Right ventricle myocardium superior (tissue), 1 donor: ENCODE measurements at places on chromosomes 2 and 18. TPM values are rescaled to one million over a fixed set of nuclear protein-coding genes. Genes with fewer than 3 reads are reported as not detected.

DNA sequence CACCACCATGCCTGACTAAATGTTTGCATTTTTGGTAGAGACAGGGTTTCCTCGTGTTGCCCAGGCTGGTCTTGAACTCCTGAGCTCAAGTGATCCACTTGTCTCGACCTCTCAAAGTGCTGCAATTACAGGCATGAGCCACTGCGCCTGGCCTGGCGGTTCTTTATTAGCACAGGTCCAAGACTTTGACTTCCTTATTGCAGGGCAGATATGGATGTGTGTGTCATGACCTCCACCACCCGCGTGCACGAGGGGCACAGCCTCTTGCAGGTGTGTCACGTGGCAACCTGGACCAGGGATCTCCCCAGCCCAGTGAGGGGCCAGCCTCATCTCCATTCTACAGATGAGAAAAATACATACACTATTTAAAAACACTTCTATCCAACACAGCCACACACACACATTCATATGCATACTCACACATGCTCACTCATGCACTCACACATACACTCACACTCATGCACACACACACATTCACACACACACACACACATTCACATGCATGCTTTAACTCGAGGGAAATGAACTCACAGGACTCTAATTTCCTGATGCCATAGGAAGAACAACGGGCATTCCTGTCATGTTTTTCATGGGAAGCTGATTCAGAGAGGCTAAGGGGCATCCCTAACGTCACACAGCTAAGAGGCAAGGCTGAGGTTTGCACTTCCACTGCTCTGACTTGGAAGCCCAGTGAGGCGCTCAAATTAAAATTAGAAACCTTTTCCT is 38.8 kb downstream of the RRM2 start:
- no peak for DNase-seq

- DNase-seq: no peak
Measured at GRCh38 chr2:65067806-65068553, 11.8 kb downstream of the CEP68 start.

GRCh38 chr18:36337679-36338402 is 40.3 kb downstream of the FHOD3 start:
- no peak for DNase-seq

DNA sequence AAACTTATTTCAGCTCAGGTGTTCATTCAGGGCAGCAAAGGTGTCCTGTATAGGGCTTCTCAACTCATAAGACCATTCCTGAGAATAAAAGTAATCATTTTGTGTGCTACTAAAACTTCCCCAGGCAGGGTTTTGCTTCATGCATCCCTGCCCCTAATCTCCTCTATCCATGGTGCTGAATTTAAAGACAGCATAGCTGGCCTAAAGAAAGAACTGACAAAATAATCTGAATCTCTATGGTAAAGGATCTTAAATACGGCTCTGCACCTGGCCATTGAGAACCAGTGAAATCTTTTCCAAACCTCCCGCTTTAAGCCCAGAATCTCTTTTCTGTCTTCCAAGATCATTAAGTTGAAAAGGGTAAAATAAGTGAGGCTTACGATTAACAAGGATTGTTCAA is 292.1 kb upstream of the KLHL29 start:
- no peak for DNase-seq

DNA sequence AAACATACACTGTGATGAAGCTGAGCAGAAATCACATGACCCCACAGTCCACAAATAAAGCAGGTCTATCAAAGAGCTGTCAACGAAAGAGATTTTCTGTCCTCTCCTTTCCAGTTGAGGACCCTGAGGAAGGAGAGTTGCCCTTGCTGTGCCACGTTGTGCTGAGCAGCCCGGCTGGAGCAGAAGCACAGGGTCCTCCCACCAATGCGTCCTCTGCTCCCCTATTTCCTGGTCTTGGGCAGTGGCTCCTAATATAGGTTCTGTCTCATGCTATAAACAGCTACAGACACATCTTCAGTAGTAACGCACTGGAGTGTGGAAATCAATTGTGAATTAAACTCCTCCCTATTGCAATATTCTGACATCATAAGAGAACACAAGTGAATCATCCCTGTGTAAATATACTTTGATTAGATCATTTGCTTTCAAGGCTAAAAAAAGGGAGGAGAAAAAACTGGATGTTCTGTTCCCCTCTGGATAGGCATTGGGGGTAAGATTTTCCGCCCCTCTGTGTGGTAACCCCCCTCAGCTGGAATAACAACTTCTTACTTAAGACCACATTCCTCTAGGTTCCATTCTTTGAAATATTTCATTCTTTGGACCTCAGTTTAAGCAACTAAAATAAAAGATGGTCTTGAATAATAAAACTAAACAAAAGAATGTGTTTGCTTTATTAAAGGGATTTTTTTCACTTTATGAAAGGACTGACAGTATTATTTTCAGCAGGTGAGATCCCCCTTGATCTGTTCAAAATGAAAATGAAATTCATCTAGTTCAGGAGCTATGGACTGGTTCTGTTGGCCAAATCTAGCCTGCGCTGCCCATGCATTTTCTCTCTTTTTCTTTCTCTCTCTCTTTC is 8.3 kb upstream of the RHOB start:
- DNase-seq: no peak

The SIX3 gene
- total RNA-seq: not detected

The GPD2 gene
- 15.8 TPM for total RNA-seq

The NAT8 gene
- total RNA-seq: not detected

- no peak for DNase-seq
Measured at GRCh38 chr2:149101818-149102217, 63.3 kb downstream of the LYPD6B start.

- no peak for DNase-seq
Measured at GRCh38 chr2:119114266-119114665, 44.3 kb downstream of the C1QL2 start.

DNA sequence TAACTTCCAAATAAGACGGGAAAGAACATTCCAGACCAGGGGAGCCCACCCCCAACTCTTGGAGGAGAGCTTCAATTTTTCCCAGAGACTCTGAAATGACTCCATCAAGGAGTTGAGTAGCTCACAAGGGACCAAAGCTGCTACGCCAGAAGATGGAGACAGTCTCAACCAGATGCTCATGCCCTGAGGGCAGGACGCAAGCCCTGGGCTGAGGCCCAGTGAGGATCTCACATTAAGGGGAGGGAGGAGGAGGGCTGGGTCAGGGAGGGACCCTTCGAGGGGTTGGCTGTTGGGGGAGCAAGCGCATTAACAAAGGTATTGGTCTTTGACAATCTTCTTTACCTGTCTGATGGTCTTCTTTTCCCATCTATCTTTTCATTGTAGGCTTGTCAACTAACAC is 141.3 kb upstream of the SLC1A4 start:
- no peak for DNase-seq

DNA sequence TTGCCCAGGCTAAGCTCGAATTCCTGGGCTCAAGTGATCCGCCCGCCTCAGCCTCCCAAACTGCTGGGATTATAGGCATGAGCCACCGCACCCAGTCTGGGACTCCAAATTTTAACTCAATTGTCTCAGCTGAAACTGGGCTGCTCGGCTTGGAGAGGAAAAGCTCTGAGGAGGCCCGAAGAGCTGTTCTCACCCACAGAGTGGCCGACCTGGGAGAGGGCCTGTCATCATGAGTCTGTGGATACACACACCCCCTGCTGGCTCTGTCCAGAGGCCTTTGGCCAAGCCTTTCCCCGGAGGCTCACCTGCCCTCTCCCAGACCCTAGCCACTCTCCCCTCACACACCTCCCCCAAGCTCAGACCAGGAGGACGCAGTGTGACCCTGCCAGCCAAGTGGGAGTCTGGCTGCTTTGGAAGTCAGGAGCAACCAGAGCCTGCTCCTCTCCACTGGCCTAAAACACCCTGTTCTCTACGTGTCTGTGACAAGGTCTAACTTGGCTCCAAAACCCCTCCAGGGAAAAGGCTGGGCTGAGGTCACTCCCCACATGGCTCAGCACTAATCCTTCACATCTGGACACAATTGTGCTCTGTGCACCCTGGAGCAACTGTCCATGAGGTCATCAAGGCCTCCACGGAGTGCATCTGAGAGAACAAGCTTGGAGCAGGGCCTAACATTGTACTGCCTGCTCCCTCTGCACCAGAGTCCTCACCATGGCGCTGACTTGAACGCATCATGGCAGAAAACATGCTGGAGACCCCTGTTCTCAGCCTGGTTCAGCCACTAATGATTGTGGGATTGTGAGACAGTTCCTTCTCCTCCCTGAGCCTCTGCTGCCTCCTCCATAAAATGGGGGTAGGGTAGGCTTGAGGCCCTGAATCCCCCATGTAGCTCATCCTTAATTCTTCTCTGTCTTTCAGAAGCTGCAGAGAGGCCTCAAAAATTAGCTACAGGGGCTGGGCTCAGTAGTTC is 49.9 kb upstream of the RAB6C start:
- DNase-seq: peak; percentile 71

DNA sequence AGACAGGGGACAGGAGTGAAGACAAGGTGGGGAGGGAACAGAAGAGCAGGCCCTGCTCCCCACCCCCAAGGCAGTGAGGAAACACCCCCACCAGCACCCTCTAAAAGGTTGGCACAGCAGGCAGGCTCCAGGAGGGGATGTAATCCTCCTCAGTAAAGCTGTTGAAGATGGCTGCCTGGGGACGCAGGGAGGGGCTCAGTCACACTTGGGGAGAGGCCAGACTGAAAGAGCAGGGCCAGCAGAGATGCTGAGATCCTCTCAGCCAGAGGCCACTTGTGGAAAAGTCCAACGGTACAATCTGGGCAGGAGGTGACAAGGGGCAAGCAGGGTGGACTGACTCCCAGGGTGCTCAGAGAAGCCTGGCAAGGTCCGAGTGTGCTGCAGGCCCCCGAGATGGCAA is 154.8 kb upstream of the ID2 start:
- peak; percentile 35 for DNase-seq

The SLC30A3 gene
- 10.4 TPM for total RNA-seq

DNA sequence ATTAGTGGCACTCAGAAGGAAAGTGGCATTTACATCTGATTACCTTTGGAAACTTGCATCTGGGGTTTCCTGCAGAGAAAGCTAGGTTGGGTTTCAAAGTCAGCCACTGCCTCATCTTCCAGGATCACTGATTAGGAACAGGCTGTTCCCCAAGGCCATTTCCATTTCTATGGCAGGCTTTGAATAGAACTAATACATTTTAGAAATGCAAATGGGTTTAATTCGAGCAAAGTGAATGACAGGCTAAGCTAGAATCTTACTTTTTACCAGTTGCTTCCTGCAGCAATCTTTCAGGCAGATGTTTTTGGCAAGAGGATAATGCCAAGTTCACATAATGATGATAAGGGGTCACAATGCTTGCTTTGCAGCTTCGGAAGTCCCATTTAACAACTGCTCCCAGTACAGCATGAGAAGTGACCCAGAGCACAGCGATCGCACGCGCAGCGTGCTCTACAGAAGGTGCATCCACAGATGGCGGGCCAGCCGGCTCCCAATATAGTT is 336.7 kb downstream of the LPIN1 start:
- no peak for DNase-seq

DNA sequence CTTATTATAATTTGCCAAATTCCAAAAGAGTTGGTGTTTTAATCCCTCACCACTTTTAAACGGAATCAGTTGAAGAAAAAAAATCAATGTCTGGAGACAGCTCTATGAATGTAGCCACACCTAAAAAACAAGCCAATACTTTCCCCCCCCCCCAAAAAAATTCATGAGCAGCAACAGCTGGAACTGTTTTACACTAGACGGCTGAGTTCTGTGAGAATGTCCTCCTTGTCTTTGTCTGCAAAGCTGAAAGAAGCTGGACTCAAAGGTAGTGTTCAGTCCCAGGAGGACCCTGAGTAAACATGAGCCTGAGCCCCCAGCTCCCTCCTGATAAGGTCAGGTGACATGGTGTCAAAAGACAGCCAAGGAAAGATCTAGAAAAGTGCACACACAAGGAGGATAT is 68.2 kb downstream of the ZNF521 start:
- DNase-seq: no peak

GRCh38 chr2:230318190-230319121 is 8.5 kb upstream of the SP140L start:
- DNase-seq: no peak

DNA sequence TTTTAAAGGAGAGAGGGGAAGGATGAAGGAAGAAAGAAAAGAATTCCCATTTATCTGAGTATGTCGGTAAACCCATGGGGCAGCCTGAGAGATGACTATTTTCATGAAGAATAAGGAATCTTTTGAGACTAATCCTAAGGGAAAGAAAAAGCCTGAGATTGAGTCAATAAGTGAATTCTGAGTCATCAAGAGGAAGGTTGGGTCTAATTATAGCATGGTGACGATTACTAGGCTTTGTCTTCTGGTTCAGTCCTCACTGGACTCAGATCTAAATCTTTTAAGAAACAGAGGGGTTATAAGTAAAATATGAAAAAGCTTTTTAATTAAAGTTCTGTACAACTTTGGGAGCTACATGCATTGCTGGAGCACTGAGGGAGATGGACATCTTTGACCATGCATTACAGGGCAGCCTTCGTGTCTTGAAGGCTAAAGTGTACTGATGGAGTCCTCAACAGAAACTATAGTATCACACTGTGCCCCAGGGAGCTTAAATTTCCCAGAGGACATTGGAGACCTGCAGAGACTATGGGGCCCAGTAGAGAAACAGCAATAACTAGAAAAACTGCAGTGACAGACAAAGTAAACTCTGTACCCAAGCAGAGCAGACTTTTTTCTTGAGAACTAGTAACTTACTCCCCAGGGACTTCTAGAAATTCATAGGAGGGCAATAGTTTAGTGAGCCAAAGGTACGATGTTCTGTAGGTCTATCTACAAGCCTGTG is 260.9 kb downstream of the RAD51AP2 start:
- no peak for DNase-seq

- DNase-seq: no peak
Measured at GRCh38 chr18:11162462-11162861, 13.1 kb upstream of the PIEZO2 start.

The TCF7L1 gene
- 9.3 TPM for total RNA-seq
